ENCODE measurements at places on chromosomes 16 and 17.

DNA sequence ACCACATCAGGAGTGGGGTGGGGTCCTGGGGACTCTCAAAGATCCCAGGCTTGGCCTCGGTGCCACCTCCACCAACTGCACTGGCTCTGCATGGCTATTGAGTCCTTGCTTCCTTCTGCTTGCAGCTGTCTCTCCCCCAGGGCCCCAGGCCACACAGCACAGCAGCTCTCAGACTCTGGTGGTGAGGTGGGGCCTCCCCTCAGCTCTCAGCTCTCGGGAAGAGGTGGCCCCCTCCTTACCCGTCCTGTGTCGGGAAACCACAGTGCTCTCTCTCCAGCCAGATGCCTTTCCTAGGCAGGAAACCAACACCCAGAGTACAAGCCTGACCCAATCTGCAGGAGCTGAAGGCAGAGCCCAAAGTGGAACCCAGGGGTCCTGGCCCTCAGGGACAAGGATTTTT, 18.5 kb downstream of the SRCIN1 start:
- no peak for DNase-seq

GRCh38 chr17:61219460-61219859, 180.2 kb upstream of the TBX2 start:
- no peak for DNase-seq

DNA sequence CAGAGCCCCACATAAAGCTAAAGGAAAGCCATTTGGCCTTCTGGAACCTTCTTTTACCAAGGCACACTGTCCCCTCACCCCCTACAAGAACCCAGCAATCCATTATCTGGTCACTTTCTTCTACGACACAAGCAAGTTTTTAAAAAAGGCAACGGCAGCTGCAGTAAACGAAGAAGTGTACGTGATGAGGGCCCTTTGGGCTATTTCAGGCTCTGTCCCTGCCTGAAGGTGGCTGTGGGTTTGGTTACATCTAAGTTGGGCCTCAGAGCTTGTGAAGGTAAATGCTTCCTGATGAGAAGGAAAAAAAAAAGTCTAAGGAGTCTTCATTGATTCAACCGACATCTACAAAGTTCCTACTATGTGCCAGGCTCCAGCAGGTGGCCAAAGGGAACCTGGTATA, 35.4 kb downstream of the XYLT1 start:
- no peak for DNase-seq

GRCh38 chr16:27571433-27572326, 21.7 kb downstream of the KATNIP start:
- no peak for DNase-seq

All from midbrain (tissue), 1 donor.